Naive thymus-derived CD8-positive, alpha-beta T cell (primary cell): ENCODE measurements at places on chromosomes 1 and 21. TPM values are rescaled to one million over a fixed set of nuclear protein-coding genes. Genes with fewer than 3 reads are reported as not detected.

DNA sequence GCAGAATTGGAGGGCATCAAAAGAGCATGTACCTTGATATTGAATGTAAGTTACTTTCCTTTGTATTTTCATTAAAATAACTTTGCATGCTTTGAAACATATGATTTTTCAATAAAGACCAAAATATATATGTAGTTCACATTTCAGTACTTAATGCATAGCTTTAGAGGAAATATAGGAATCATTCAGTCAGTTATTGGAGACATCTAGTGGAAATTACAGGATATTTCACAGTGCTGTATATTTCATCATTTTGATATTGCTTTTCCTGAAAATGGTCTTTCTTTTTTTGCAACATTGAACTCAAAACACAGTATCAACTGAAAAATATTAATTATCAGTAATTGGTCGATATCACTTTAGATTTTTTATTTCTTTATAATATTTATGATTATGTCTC is 375.8 kb downstream of the NCAM2 start:
- no peaks in the 10 kb centered on the region for H3K27me3 ChIP-seq
- H3K4me1 ChIP-seq, result no peaks in the 10 kb centered on the region
- H3K4me3 ChIP-seq, result no peak overlapping the region
- DNase-seq, result no peak
- no peaks in the 10 kb centered on the region for H3K36me3 ChIP-seq

- DNase-seq, result no peak
- no peaks in the 10 kb centered on the region for H3K36me3 ChIP-seq
- H3K4me3 ChIP-seq, result no peak overlapping the region
- H3K4me1 ChIP-seq, result peaks cover 3% of the 10 kb centered on the region
These were observed 57.0 kb upstream of the TARBP1 start for GRCh38 chr1:234535763-234536515.

GRCh38 chr21:38075833-38076587 is 159.8 kb upstream of the KCNJ6 start:
- peaks cover 27% of the 10 kb centered on the region for H3K27me3 ChIP-seq
- H3K36me3 ChIP-seq, result no peaks in the 10 kb centered on the region
- H3K27ac ChIP-seq, result no peak overlapping the region
- no peak overlapping the region for H3K4me3 ChIP-seq

- peaks cover 9% of the 10 kb centered on the region for H3K36me3 ChIP-seq
- H3K4me1 ChIP-seq, result no peaks in the 10 kb centered on the region
- DNase-seq, result no peak
- peaks cover 63% of the 10 kb centered on the region for H3K27me3 ChIP-seq
- H3K4me3 ChIP-seq, result no peak overlapping the region
These were observed 116.0 kb downstream of the MIS18A start for GRCh38 chr21:32162727-32163320.

DNA sequence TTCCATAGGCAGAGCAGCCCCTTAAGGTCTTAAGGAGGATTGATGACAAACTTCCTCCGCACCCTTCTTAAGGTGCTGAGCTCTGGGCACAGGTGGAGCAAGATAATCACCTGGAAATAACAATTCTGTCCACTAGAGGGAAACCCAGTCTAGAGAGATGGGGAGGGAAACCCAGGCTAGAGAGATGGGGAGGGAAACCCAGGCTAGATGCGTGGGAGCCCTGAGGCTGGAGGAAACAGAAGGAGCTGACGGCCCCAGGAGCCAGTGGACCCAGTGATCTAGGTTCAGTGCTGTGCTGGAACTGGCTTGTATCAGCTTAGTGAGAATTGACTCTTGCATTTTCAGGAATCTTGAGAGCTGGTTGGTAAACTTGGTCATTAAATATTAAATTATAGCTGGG is 17.8 kb upstream of the MYCL start:
- peaks cover 9% of the 10 kb centered on the region for H3K27me3 ChIP-seq
- no peaks in the 10 kb centered on the region for H3K36me3 ChIP-seq
- no peak overlapping the region for H3K27ac ChIP-seq
- DNase-seq, result peak; percentile 55

- no peaks in the 10 kb centered on the region for H3K36me3 ChIP-seq
- no peak for DNase-seq
- H3K27ac ChIP-seq, result peak overlapping the region; percentile 43
- H3K4me3 ChIP-seq, result no peak overlapping the region
- peaks cover 13% of the 10 kb centered on the region for H3K4me1 ChIP-seq
- no peaks in the 10 kb centered on the region for H3K27me3 ChIP-seq
These were observed 15.9 kb downstream of the UMODL1 start for GRCh38 chr21:42086969-42087368.

DNA sequence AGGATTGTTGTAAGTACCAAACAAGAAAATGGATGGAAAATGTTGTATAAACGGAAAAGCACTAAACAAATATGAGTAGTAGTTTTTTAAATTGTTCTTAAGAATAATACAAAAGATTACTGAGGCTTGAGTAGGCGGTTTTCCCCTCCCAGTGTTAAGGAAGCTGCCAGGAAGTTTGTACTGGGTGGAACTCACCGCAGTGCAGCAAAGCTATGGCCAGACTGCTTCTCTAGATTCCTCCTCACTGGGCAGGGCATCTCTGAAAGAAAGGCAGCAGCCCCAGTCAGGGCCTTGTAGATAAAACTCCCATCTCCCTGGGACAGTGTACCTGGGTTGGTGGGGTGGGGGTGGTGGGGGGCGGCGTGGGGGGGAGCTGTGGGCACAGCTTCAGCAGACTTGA is 58.7 kb downstream of the XCL2 start:
- H3K4me3 ChIP-seq, result peak overlapping the region; percentile 48
- H3K36me3 ChIP-seq, result no peaks in the 10 kb centered on the region
- H3K27me3 ChIP-seq, result no peaks in the 10 kb centered on the region
- peak overlapping the region; percentile 89 for H3K27ac ChIP-seq

DNA sequence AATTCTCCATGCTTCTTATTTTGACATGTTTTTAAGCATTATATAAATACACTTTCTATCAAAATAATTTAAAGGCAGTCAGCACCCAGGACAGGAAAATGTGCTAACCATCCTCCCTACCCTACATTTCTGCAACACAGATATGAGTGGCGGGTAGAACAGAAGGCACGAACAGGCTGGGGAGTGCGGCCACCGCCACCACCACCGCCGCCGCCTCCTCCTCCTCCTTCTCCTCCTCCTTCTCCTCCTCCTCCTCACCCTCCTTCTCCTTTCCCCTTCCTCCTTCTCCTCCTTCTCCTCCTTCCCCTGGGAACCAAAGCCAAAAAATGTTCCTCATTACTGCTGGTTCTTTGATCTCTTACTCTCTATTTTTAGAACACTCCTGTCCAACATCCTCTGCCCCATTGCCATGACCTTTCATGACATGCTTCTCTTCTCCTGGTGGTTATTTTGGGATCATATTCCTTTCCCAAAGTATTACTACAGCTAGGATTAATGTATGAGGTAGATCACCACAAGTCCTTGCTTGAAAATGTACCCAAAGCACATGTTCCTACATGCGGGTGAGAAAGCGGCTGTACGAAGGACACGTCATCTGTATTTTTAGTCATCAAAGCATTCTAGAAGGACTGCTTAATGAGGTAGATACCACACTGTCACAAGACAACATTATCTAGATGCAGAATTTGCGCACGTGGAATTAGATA is 24.5 kb upstream of the CCN1 start:
- H3K4me1 ChIP-seq, result no peaks in the 10 kb centered on the region
- H3K27ac ChIP-seq, result no peak overlapping the region

GRCh38 chr1:217096200-217096599 is 373.0 kb upstream of the ESRRG start:
- no peaks in the 10 kb centered on the region for H3K4me1 ChIP-seq
- H3K4me3 ChIP-seq, result no peak overlapping the region
- H3K27ac ChIP-seq, result no peak overlapping the region
- peaks cover 22% of the 10 kb centered on the region for H3K27me3 ChIP-seq

DNA sequence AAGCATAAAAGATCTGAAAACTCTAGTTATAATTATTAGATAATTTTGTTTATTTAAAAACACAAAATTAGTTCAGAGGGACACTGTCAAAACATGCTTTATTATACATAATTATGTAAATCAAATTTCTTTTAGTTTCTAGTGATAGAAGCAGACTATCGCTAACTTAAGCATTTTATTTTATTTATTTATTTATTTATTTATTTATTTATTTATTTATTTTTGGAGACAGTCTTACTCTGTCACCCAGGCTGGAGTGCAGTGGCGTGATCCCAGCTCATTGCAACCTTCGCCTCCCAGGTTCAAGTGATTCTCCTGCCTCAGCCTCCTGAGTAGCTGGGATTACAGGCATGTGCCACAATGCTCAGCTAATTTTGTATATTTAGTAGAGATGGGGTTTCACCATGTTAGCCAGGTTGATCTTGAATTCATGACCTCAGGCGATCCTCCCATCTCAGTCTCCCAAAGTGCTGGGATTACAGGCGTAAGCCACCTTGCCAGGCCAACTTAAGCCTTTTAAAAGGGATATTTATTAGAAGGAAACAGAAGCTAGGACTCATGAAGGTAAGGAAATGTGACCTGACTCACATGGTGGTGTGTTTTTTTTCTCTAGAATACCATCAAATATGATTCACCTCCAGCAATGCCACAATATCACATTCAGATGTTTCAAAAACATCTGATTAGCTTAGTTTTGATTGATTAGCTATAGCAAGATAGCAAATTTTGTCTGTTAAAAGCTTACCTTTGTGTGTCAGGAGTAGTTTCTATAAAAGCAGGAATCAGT is 1357.4 kb upstream of the ADGRL4 start:
- H3K27ac ChIP-seq, result no peak overlapping the region
- no peaks in the 10 kb centered on the region for H3K27me3 ChIP-seq
- H3K36me3 ChIP-seq, result no peaks in the 10 kb centered on the region
- no peak overlapping the region for H3K4me3 ChIP-seq
- no peak for DNase-seq

DNA sequence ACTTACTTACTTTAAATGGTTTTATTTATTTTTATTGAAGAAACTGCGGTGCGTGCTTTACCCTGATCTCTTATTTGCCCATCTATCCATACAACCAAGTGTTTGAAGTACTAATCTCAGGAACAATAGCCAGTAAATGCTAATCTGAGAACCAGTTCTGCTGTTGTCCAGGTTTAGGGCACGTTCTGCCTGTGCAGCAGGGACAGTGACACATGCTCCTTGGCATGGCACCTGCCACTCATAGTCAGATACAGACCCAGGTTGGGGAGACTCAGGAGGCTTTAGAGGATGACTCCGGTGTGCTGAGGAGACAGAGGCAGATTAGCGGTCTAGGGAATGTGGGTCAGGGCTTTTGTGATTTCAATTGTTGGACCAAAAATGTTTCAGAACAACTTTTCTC is 83.6 kb downstream of the NRIP1 start:
- H3K27ac ChIP-seq, result no peak overlapping the region
- H3K27me3 ChIP-seq, result no peaks in the 10 kb centered on the region
- peaks cover 16% of the 10 kb centered on the region for H3K36me3 ChIP-seq
- H3K4me1 ChIP-seq, result peaks cover 17% of the 10 kb centered on the region

GRCh38 chr21:31403596-31404333 is 59.7 kb upstream of the TIAM1 start:
- peaks cover 16% of the 10 kb centered on the region for H3K4me1 ChIP-seq
- DNase-seq, result no peak
- no peaks in the 10 kb centered on the region for H3K27me3 ChIP-seq
- no peaks in the 10 kb centered on the region for H3K36me3 ChIP-seq
- peak overlapping the region; percentile 23 for H3K27ac ChIP-seq
- H3K4me3 ChIP-seq, result no peak overlapping the region

DNA sequence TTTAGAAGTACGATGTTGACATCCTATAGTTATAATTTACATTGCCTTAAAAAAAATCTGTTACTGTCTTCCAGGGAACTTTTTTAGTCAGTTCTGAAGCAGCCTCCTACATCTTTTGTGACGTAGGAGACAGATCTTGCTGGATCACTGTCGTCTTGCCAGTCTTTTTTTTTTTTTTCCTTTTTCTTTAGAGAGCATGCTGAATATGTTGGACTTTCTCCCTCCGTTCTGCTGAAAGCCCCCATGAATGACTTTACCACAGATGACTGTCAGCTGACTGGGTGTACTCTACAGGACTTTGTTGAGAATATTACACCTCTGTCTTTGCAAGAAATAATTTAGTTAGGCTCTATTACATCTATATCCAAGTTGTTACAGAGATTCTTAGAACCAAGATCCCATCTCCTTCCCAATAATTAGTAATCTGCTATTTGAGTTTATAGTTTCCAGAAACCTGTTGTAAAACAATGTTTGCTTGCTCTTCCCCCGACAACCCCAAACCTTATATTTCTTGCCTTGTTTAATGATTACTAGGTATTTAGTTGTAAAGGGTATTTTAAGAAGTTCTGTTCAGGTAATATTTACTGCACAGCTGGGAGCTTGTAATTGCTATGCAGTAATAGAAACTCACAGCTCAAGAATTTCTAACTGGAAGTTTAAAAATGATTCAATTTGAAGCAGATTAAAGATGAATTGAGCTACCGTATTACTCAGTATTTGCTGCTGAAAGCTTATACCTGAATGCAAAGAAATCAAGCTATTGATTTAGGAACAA is 61.8 kb downstream of the RASAL2 start:
- no peak for DNase-seq
- H3K4me3 ChIP-seq, result no peak overlapping the region
- no peaks in the 10 kb centered on the region for H3K36me3 ChIP-seq

GRCh38 chr1:233459968-233460367 is 132.4 kb downstream of the MAP3K21 start:
- no peaks in the 10 kb centered on the region for H3K36me3 ChIP-seq
- no peak for DNase-seq
- no peak overlapping the region for H3K4me3 ChIP-seq
- peaks cover 4% of the 10 kb centered on the region for H3K27me3 ChIP-seq

DNA sequence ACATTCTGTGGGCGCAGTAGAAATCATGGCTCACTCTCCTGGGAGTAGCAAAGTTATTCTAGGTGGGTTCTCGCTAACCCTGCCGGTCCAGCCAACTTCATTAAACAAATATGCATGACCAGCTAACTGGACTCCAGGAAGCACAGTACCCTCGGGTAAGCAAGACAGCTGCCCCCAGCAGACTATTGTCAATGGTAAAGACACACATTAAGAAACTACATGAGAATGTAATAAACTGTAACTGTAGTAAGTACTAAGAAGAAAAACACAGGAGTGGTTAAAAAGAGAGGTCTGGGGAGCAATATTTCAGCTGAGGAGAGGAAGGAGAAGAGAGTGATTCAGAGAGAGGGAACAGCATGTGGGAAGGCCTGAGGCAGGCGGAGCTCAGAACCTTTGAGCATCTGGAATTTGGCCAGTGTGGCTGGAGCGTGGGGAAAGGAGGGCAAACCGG is 7.4 kb downstream of the SLC2A5 start:
- no peak overlapping the region for H3K27ac ChIP-seq
- peaks cover 6% of the 10 kb centered on the region for H3K4me1 ChIP-seq
- DNase-seq, result no peak
- H3K27me3 ChIP-seq, result no peaks in the 10 kb centered on the region

- H3K27ac ChIP-seq, result no peak overlapping the region
- H3K4me3 ChIP-seq, result no peak overlapping the region
- DNase-seq, result no peak
- H3K4me1 ChIP-seq, result no peaks in the 10 kb centered on the region
- peaks cover 4% of the 10 kb centered on the region for H3K27me3 ChIP-seq
These were observed 84.6 kb downstream of the LAMC2 start for GRCh38 chr1:183270541-183271141.

GRCh38 chr1:57202241-57202640 is 221.6 kb downstream of the DAB1 start:
- no peaks in the 10 kb centered on the region for H3K27me3 ChIP-seq
- DNase-seq, result no peak
- H3K36me3 ChIP-seq, result no peaks in the 10 kb centered on the region
- H3K4me3 ChIP-seq, result no peak overlapping the region

GRCh38 chr1:204350857-204351573 is 8.7 kb downstream of the PLEKHA6 start:
- H3K27ac ChIP-seq, result no peak overlapping the region
- H3K4me1 ChIP-seq, result peaks cover 2% of the 10 kb centered on the region
- no peak overlapping the region for H3K4me3 ChIP-seq

FMO5 gene
- 1.2 TPM for total RNA-seq

GBP6 gene
- 0.10 TPM for total RNA-seq

IL23R gene
- total RNA-seq, result not detected

ZRANB2 gene
- 175 TPM for total RNA-seq

GNG12 gene
- not detected for total RNA-seq

MORN1 gene
- total RNA-seq, result 14.5 TPM

REN gene
- not detected for total RNA-seq

CLDN14 gene
- total RNA-seq, result not detected
